ENCODE measurements at places on chromosomes 6 and 20.
A peak's percentile ranks its signal among the peaks of the same experiment; 100 is the strongest.

DNA sequence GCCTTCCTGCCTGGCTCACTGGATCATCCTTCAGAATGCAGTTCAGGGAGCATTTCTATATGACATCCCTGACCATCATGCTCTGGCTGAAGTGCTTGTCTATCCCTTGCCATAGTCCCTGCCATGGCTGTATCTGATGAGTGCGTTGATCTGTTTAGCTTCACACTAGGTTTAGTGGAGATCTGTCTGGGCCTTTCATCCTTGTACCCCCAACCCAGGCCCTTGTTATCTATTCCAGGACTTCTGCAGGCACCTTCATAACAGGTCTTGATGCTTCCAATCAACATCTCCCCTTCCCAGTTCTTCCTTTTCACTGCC is 102.4 kb downstream of the QRSL1 start:
- H3K4me3 ChIP-seq = no peak overlapping the region
- H3K36me3 ChIP-seq = no peaks in the 10 kb centered on the region
- H3K4me1 ChIP-seq = no peaks in the 10 kb centered on the region
- H3K27ac ChIP-seq = no peak overlapping the region

DNA sequence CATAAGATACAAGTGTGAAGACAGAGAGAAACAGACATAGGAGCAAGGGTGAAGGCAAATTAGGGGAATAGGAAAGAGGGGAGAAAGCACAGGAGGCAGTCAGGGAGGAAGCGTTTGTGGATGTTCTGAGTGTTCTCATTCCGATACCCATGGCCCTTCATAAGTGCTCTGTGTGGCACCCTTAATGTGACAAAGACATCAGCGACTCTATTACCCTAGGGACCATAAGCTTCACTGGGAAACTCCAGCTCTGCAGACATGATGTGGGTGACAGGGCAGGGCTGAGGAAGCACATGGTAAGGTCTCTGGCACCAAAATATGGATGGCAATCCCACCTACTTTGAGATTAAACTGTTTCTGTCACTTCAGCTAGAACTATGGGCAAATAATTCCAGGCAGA is 33.0 kb downstream of the F13A1 start:
- H3K4me1 ChIP-seq = no peaks in the 10 kb centered on the region
- H3K27me3 ChIP-seq = no peaks in the 10 kb centered on the region
- H3K4me3 ChIP-seq = no peak overlapping the region
- no peak for DNase-seq

DNA sequence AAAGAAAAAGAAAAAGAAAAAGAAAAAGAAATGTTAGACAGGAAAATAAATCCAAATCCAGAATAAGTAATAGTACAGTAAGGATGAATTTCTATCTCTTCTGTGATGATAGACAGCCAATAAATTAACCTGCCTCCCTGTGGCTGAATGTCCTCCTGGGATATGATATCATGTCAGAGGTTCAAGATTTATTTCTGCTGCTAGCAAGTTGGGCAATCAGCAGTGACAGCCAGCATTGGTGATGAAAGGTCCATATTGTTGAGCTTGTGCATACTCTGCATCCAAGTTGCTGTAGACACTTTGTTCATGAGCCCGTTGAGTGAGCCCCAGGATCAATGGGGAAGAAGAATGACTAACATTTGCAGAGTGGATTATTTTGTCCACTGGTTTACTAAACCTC is 44.9 kb upstream of the CEP85L start:
- no peak overlapping the region for H3K27ac ChIP-seq
- DNase-seq = no peak
- H3K27me3 ChIP-seq = no peaks in the 10 kb centered on the region

DNA sequence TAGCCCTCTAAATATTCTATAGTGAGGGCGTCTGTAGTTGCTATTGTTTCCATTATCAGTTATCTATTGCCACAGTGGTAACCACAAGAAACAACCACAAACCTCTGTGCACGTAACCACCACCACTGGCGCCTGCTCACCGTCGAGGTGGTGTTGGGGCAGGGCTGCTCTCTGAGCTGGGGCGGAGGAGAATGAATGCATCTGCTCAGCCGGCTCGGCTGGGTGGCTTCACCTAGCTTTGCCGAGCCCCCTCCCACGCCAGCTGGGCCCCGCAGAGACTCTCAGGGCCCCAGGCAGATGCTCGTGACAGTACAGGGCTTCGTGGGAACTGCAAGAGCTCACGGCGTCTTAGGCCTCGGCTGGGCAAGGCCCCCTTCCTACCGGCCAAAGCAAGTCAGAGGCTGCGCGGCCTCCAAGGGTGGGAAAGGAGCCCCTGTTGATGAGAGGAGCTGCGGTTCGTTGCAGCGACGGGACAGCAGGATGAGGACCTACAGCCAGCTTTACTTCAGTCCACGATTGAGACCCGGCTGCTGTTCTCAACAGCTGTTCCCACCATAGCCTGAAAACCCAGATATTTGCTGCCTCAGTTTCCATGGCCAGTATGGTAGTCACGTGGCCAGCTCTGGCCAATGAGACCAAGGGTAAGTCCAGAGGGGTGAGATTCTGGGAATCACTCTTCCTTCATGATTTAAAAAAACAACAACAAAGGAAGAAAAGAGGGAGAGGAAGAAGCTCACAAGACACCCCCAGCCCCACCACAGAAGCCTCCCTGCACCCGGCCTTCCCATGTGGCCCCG is 120.2 kb upstream of the AFDN start:
- no peak overlapping the region for H3K4me3 ChIP-seq
- H3K4me1 ChIP-seq = peaks cover 6% of the 10 kb centered on the region
- H3K36me3 ChIP-seq = no peaks in the 10 kb centered on the region

DNA sequence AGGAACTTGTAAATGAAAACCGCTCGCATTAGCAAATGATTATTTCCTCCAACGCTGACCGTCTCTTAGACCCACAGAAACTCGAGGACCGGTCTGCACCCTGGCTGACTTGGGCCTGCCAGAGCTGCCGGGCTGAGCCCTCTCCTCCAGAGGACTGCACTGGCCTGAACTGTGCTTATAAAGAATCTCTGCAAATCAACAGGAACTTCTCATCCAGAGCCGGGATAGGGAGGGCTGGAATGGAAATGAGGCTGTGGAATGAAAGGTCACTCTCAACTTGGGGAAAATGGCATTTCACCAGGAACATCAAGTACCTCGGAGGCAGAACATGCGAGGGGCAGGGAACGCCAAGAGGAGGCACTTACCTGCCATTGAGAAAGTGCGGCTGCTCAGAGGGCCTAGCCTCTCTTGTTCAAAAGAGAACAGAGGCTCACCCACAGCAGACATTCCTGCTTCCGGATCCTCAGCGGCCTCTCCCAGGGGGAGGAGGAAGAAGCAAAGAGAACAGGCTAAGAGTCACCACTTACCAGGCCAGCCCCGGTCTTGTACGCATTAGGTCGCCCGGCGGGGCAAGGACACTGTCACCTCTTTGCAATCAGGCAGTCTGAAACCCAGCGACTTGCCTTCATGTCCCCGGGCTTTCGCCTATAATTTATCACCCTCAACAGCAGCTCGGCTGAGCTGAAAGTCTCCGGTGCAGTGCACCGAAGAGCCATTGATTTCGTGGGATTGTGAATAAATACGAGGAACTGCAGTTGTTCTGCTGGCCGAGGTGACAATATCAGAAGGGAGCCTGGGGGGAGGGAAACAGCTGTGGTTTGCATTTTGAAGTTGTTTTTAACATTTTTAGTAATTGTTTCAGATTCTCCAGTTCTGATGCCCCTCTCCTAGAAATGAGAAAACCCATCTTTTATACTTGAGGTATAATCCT is 37.6 kb downstream of the ZMYND8 start:
- H3K4me3 ChIP-seq = no peak overlapping the region
- no peak overlapping the region for H3K27ac ChIP-seq
- peaks cover 5% of the 10 kb centered on the region for H3K36me3 ChIP-seq
- no peak for DNase-seq

- H3K4me3 ChIP-seq = no peak overlapping the region
- H3K27me3 ChIP-seq = no peaks in the 10 kb centered on the region
- no peak for DNase-seq
Observed at GRCh38 chr20:32610472-32611218, 25.5 kb upstream of the NOL4L start.

DNA sequence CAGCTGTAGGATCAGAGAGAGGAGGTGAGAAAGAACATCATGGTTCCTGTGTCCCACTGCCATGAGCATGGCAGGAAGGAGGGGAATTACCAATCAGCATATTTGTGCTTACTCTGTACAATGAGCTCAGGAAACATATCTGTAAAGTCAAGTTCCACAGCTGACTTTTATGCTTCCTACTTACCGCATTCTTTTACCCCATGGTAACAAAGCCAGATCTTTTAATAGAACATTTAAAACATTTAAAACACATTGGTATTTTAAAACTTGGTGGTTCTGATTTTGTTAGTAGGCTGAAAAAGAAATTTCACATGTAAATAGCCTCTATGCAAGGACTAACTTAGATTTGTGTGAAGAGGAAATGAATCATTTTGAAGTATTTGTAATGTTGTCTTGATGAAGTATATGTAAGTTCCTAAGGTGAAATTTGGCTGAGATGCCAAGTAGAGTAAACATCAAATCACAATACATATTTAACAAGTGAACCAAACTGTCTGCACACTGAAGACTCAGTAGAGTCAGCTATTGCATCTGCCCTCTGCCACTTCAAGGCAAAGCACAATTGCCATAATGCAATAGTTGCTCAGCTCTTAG is 114.7 kb downstream of the GJA10 start:
- H3K4me3 ChIP-seq = no peak overlapping the region
- H3K4me1 ChIP-seq = no peaks in the 10 kb centered on the region
- peaks cover 4% of the 10 kb centered on the region for H3K36me3 ChIP-seq

DNA sequence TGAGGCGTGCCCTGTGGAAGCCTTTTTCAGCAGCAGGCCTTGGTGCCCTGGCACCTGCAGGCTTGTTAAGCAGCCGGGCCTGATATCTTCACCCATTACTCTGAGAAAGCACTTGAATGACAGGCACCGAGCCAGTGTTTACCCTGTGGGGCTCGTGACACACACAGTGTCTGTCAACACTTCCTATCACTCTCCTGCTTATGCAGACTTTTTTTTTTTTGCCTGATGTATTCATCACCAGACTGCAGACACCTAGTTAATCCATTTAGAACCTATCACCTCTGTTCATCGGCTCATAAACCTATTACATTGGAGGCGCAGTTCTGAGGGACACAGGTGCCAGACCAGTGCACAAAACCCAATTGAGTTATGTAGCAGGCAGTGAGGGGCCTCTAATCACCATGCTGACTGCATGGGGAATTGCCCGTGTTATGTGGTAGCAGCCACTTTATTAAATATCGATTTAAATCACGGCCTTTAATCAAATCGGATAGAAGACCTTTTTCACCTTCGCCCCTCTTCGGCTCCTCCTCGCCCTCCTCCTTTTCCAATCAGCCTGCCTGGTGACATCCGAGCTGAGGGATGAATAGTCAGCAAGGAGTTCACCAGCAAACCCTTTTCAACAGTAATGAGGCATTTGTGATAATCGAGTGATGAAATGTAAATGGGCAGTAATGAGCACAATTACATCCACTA is 962.9 kb upstream of the SLC35B3 start:
- H3K4me1 ChIP-seq = no peaks in the 10 kb centered on the region
- DNase-seq = no peak
- no peak overlapping the region for H3K4me3 ChIP-seq
- no peaks in the 10 kb centered on the region for H3K36me3 ChIP-seq
- H3K27ac ChIP-seq = no peak overlapping the region

DNA sequence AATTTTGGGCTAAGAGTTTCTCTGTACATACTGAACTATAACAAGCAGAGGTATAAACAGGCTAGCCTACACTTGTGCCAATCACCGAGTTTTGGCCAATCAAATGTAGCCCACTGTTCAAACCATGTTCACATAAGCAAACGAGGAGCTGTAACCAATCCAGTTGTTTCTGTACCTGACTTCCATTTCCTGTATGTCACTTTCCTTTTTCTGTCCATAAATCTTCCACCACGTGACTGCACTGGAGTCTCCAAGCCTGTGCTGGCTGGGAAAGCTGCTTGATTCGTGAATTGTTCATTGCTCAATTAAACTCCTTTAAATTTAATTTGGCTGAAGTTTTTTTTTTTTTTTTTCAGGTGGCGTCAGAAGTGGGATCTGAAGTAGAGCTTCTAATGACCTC is 332.9 kb downstream of the RNF144B start:
- H3K4me1 ChIP-seq = no peaks in the 10 kb centered on the region
- no peak overlapping the region for H3K4me3 ChIP-seq
- H3K36me3 ChIP-seq = no peaks in the 10 kb centered on the region
- no peaks in the 10 kb centered on the region for H3K27me3 ChIP-seq
- no peak for DNase-seq

DNA sequence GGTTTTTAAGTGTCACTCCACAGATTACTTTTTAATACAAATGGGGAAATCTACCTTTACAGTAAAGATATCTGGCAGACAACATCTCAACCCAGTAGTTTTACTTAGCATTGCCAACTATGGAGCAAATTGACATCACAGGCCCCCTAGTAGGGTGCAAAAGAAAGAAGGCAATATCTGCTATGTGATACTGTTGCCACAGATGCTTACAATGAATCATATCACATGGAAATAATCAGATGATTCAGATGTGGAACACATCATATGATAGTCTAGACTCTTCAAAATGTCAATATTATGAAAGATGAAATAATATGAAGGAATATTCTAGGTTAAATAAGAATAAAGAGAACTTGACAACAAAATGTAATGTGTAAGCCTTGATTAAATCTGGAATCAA is 322.5 kb downstream of the BMP2 start:
- DNase-seq = no peak
- H3K27ac ChIP-seq = no peak overlapping the region
- H3K4me1 ChIP-seq = no peaks in the 10 kb centered on the region
- no peak overlapping the region for H3K4me3 ChIP-seq
- no peaks in the 10 kb centered on the region for H3K27me3 ChIP-seq

GRCh38 chr6:20223141-20223540 is 10.9 kb upstream of the MBOAT1 start:
- H3K27ac ChIP-seq = no peak overlapping the region
- no peaks in the 10 kb centered on the region for H3K4me1 ChIP-seq
- no peaks in the 10 kb centered on the region for H3K27me3 ChIP-seq
- no peak for DNase-seq
- no peaks in the 10 kb centered on the region for H3K36me3 ChIP-seq

GRCh38 chr6:40308533-40309306 is 278.4 kb downstream of the LRFN2 start:
- no peak overlapping the region for H3K27ac ChIP-seq
- no peaks in the 10 kb centered on the region for H3K27me3 ChIP-seq
- H3K4me1 ChIP-seq = no peaks in the 10 kb centered on the region
- DNase-seq = peak; percentile 45
- no peaks in the 10 kb centered on the region for H3K36me3 ChIP-seq
- no peak overlapping the region for H3K4me3 ChIP-seq
